ENCODE measurements at places on chromosomes 16 and 17.
A peak's percentile ranks its signal among the peaks of the same experiment; 100 is the strongest.

DNA sequence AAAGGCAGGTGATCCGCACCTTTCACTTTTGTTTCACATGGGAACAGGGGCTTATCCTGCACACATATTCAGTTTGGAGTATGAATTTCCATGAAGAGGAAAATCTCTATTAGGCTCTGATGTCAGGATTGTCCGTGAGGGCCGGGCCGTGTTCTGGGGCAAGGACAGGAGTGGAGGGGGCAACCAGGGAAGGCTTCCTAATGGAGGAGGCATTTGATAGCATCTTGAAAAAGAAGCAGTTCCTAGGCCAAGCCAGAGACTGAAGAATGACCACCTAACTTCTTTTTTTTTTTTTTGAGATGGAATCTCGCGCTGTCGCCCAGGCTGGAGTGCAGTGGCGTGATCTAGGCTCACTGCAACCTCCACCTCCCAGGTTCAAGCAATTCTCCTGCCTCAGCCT is 174.2 kb downstream of the SEC14L1 start:
- peak; percentile 44 for DNase-seq

- no peak for DNase-seq
Observed at GRCh38 chr17:58521680-58522079, 7.2 kb upstream of the MTMR4 start.

DNA sequence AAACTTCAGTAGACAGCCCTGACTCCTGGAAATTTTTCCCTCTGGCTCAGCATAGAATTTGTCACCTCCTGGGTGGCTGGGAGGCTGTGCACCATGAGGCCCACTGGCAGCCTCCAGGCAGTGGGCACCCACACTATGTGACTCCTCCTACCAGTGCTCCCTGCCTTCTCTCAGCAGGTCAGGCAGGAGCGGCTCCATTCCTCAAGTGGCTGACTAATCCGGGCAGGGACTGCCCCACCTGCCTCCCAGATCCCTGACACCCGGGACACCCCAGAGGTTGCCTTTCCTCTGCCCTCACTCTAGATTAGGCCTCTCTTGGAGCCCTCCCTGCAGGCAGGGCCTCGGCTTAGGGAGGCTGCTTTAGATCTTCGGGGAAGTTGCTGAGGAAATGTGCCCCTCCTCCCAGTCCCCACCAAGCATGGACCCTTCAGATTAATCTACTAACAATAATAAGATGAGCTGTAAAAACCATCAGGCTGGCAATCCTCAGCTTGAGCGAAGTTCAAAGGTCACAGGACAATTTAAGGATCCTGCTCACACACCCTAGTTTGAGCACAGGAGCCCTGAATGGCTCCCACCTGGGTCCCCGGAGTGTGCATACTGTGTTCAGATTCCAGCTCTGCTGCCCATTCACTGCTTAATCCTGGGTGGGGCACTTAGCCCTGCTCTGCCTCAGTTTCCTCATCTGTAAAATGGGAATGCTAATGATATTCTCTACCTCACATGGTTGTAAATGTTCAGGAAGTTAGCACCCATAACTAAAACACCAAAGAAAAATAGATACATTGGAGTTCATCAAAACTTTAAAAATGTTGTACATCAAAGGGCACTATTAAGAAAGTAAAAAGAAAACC is 10.0 kb upstream of the MYCBPAP start:
- no peak for DNase-seq

DNA sequence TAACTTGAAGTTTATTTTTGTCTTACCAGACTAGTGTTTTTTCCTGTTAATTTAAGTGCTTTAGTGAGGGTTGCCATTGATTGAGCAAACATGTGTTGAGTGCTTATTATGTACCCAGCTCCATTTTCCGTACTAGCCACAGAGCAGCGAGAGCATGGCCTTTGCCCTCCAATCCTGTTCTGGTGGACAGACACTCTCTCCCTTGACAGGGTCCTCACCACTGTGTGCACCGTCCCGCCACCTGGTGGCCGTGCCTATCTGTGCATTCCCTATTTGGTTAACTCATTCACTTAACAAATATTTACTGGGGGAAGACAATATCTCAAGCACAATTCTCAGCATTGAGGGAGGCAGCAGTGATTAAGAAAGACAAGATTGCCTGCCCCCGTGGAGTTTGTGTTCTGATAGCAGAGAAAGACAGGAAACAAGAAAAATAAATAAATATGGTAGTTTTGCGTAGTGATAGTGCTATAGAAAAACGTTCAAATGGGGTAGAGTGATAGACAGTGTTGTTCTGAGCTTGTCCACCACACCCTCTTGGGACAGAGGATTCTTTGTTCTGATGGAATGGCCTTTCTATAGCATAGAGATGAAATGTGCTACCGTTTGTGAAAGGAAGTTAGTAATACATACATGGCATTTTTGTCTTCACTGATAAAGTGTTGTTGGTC is 13.0 kb downstream of the CDH13 start:
- no peak for DNase-seq

DNA sequence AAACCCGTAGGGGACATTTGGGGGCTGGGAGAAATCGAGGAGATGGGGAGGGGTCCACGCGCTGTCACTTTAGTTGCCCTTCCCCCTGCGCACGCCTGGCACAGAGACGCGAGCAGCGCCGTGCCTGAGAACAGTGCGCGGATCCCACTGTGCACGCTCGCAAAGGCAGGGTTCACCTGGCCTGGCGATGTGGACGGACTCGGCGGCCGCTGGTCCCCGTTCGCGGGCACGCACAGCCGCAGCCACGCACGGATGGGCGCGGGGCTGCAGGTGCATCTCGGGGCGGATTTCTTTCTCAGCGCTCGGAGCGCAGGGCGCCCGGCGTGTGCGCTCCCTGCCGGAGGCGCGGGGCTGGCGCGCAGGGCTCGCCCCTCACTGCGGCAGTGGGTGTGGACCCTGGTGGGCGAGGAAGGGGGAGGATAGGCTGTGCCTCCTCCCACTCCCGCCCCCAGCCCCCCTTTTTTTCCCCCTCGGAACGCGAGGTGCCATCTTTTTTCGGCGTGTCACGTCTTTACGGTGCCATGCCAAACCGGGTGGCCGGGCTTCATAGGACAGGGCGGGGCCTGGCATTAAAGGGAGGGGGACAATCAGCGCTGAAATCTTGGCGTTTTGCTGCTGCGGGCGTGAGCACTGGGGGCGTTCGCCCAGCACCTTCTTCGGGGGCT is 1.1 kb downstream of the MAPT start:
- no peak for DNase-seq

DNA sequence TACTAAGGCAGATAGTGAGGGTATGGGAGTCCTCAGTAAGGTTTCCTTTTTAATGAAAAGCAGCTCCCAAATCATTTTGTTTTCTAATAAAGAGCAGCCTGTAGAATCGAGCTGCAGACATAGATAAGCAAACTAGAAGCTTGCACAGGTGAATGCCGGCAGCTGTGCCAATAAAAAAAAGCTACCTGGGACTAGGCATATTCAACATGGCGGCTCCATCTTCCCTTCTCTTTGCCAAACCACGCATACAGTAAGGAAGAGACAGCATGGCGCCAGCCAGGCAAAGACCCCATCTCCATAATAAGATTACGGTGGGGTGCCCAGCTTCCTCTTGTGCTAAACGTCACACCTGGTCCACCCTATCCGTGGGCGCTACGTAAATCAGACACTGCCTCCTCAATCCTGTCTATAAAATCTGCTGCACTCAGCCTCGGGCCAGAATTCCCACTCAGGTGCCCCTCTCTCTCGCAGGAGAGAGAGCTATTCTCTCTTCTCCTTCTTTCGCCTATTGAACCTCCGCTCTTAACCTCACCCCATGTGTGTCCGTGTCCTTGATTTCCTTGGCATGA is 92.7 kb upstream of the FA2H start:
- DNase-seq: no peak

GRCh38 chr16:68265078-68265920 is 973 bp downstream of the SLC7A6 start:
- peak; percentile 79 for DNase-seq

GRCh38 chr16:83907631-83908250 is 8.8 kb downstream of the MLYCD start:
- DNase-seq: no peak

DNA sequence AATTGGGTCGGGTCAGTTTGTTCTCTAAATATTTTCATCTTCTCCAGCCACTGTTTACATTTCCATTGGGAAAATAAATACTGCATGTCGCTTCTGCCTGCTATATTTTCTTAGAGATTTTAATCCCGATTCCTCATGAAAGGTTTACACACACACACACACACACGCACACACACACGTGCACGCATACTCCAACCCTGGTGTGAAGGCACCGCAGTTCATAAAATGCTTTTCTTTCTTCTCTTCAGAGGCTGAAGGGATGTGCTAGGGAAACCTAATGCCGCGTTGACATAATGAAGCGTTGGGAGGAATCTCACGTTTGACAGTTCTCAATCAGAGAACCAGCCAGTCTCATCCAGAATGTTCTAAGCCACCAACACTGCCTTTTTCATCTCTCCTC is 222.9 kb upstream of the IRX3 start:
- DNase-seq: no peak

DNA sequence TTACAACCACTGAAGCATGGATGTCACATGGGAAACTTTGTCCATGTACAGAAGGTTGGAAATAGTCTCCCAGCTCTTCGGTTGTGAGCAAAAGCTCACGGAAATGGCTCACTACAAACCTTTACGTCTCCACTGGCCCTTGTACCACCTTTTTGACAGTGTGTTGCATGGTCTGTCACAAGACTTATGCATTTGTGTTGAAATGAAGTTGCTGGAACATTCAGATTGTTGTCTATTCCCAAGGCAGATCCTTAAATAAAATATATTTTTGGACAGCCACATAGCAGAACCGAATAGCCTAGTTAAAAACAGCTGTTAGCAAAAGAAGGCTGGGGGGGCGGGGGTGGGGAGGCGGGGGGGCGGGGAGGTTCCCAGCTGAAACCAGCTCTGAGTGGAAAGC is 39.2 kb downstream of the KNOP1 start:
- no peak for DNase-seq

DNA sequence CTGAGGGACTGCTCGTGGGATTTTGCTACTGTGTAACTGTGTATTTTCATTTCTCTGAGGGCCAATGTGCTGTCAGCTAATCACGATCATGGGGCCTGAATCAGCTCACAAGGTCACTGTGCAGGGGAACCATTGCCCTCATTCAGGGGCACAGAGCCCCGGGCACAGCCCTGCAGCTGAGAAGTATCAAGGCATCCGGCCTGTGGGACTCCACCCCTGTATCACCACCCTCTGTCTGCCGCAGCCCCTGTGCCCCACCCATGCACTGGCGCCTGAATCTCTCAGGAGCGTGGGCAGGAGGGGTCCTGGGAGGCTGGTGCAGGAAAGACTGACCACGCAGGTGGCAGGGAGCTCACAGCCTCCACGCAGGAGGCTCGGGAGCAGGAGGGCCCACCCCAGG is 43.4 kb upstream of the RASD1 start:
- DNase-seq: no peak

DNA sequence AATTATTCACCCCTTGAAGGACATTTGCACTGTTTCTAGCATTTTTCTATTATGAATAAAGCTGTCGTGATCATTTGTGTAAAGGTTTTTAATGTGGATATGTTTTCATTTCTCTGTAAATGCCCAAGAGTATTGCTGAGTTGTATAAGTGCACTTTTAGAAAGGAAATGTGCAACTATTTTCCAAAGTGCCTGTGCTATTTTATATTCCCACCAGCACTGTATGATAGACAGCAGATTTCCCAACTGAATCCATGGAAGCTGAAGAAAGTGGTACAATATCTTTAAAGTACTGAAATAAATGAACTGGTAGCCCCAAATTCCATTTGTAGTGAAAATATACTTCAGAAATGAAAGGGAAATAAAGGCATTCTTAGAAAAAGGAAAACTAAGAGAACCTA is 238.4 kb downstream of the BCAS3 start:
- DNase-seq: no peak

GRCh38 chr17:65885541-65886312 is 306.2 kb downstream of the CEP112 start:
- no peak for DNase-seq

DNA sequence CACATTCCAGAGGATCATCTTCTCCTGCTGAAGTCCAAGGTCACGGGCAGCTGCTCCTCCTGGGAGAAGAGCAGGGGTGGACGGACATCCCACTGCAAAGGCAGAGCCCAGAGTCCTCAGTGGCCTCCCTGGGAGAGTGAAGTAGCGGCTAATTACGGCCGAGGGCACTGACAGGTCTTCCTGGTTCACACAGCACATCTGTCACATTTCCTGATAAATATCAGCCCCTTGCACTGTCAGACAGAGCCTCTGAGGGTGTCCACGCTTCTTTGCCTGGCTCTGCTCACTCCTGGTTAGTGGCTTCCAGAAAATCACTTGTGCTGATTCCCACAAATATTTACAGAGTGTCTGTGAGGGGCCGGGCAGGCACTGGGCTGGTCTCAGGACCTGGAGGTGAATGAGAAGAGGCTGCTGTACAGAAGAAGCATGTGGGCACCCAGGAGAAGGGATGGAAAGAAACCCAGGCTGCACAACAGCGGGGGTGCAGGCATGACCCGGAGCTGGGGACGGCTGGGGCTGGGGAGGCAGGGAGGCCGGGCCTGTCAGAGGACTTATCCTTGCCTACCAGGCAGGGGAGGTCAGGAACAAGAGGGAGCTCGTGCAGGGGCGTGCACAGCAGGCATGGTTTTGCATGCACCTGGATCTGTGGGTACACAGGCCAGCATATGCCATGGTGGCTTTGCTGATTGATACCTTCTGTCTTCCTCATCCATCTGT is 258.2 kb upstream of the TNRC6C start:
- DNase-seq: peak; percentile 56

DNA sequence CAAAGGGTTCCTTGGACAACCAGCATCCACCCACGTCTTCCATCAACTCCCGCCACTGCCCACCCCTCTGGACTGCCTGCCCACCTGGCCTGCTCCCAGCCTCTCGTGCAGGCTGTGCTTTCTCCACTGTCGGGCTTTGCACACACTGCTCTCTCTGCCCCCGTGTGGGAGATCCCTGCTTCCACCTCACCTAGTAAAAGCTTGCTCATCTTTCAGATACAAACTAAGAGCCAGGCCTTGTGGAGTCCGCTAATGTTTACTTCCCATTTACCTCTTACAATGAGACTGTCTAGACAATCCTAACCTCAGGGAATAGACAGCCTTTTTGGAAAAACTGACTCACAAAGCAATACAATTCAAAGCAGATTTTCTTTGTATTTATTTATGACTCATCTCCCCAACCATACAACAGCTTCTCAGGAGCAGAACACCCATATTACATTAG is 67.6 kb downstream of the USP31 start:
- DNase-seq: no peak

GRCh38 chr17:7841396-7841914 is 7.4 kb downstream of the KDM6B start:
- DNase-seq: peak; percentile 95

GRCh38 chr17:9307313-9307998 is 268.2 kb downstream of the STX8 start:
- no peak for DNase-seq

DNA sequence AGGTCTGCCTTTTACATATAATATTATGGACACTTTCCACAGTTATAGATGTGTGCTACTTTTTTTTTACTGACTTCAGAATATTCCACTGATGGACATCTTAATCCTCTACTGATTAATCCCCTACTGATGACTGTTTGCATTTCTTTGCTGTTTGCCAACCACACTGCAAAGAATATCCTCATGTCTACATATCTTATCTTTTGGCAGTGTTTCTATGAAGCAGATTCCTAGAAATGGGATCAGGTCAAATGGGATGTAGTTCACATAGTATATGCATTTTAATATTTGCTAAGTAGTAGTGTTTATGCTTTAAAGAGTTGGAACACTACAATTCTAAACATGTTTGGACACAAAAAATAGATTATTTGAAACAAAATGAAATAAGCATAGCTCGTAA is 3.2 kb downstream of the CCL3 start:
- DNase-seq: no peak
